BE2C (cell line): ENCODE measurements at places on chromosomes 4 and X.

DNA sequence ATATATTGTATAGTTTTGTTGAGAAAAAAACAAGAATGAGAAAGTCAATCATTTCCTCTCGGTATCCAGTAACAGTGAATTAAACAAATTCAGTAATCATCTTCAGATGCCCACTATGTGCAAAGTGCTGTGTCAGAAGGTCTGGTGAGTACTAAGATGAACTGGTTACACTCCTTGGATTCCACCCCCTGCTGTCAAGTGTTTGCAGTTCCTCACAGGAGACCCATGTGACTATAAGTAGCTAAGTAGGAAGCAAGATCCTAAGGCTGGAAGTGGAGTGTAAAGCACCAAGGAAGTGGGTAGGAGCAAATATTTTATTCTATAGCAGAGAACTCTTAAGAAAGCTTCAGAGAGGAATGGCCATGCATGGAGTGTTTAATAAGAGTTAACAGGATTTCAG is 73.6 kb downstream of the SNX25 start:
- DNase-seq = no peak

- no peak for DNase-seq
These were observed 52.3 kb upstream of the FAM9C start for GRCh38 chrX:13096728-13097127.

GRCh38 chr4:114287079-114287696 is 307.7 kb upstream of the ARSJ start:
- no peak for DNase-seq

DNA sequence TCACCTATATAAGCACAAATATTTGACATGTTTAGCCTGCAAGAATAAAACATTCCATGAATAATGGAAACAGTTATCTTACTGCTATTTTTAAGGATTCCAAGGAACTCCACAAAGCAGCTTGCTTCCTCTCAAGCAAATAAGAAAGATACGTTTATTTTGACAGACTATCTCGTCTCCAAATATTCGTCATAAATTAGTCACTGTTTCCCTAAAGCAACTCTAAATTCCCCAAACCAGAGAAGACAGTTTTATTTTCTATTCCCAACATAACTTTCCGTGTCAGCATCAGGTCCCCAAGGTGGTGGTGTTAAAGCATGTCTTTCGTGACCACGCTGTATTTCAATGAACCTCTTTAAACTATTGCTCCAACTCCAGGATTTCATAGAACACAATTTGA is 24.3 kb upstream of the DKK2 start:
- no peak for DNase-seq

- no peak for DNase-seq
These were observed 37.7 kb upstream of the OCIAD2 start for GRCh38 chr4:48944252-48944651.

GRCh38 chrX:31603411-31604120 is 531.7 kb upstream of the FTHL17 start:
- DNase-seq = no peak

DNA sequence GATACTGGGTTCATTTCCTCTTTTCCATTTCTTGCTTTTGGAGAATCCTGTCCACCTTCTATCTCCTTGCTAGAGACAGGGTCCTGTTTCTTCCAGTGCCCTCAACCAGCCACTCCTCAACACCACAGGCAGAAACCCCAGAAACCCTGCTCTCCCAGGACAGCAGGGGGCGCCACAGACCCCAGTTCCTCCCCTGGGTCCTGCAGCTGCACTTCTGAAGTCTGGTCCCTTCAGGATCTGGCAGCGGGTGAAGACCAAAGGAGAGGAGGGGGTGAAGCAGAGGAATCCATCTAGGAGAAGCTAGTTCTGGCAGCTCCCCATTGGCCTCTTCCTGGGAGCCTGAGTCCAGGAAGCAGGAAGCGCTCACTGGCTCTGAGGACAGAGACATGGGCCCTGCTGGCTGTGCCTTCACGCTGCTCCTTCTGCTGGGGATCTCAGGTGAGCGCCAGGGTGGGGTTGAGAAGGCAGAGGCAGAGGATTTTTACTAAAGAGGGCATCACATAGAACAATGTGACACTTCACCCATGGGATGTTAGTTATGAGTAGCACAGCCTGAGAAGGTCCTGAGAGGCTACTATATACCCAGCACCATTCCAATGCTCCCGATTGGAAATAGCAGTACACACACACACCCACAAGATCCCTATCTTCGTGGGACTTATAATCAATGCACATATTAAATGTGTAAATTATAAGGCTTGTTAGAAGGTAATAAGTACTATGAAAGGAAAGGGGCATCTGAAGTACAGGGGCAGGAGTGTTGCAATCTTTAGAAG is at the start of gene PRSS48:
Gene PRSS48 (plus strand): TSS at position 375 of the 776 bp plus-strand sequence. CDS start 12 bp downstream, at position 387.
- DNase-seq = peak; percentile 78

DNA sequence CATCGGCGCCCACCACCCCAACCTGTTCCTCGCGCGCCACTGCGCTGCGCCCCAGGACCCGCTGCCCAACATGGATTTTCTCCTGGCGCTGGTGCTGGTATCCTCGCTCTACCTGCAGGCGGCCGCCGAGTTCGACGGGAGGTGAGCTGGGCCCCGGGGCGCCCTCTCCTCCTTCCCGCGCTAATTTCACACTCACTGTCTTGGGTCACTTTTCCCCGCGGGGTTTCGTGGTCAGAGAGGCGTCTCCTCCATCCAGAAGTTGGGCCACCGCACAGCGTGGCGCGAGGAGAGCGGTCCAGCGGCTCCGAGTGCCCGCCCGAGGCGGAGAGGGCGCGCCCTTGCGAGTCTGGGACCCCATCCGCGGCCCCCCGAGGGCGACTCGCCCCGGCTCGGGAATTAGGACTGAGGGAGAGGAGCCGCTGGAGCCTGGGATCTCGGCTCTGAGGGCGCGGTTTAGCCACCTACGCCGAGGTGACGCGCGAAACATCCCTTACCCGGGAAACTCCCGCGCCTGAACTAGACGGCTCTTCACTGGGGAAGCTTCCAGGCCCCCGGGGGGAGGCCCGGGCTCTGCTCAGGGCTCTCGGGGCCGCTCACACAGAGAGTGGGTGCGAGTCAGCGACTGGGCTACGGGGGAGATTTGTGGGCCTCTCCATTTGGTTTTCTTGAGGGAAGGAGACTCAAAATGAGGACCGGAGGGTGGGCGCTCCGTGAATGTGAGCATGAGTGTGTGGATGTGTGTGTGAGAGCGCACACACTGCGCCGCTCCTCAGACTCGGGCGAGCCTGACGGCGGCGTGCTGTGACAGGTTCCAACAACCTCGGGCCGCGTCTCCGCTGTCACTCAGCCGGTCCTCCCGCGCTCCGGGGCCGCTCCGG is 551 bp downstream of the NPNT start:
- DNase-seq = peak; percentile 29

DNA sequence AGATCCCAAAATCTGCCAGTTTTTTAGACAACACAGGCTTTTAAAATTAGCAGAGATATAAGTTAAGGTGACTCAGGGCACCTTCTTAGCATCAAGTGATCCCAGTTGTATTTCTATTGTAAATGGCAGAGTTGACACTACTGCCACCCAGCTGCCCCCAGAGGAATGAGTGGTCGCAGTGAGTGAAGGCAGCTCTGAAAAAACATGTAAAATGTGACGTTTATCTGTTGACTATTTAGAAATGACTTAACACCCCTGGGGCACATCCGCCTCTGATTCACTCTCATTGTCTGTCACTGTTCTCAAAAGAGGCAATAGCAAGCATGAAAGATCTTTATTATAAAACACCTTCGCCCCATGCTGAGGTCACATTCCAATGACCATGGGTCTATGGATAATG is 592.4 kb downstream of the ACTRT1 start:
- no peak for DNase-seq

DNA sequence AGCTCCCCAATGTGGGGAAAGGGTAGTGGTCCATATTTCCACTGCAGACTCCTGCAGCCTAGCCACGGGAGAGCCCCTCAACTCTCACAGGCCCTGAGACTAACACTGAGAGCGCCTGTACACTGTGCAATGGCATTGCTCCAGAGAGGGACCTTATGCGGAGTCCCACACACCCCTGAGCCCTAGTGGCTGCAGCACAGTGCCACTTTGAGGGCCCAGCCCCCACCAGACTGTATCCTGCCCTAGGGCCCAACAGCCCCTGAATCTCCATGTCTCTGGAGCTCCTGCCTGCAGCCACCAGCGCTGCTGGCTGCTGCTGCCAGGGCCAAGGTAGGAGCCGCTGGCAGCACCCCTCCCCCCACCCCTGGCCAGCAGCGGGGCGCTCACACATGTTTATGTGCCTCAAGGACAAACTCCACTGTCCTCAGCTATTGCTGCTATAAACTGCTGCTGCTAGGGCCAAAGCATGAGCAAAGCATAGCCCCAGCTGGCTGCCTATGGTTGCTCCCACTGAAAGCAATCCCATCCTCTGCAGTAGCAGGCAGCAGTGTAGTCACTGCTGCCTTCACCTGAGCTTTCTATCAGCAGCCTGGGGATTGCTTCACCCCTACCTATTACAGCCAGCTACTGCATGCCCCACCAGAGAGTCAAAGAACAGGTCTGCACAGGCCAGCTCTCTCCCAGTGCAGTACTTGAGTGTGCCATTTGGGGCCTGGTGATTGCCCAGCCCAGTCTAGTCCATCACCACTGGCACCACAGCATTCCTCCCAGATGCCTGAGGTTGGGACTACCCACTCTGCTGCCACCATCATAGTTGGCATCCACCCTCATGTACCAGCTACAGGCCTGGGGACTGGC is 24.3 kb downstream of the TMEM154 start:
- DNase-seq = no peak

GRCh38 chrX:51922561-51922960 is 29.1 kb downstream of the MAGED1 start:
- no peak for DNase-seq

GRCh38 chr4:174316546-174316945 is 32.8 kb downstream of the CEP44 start:
- DNase-seq = no peak

GRCh38 chrX:276581-277201 is 4.5 kb upstream of the PLCXD1 start:
- DNase-seq = no peak

- no peak for DNase-seq
These were observed 45.5 kb upstream of the HS3ST1 start for GRCh38 chr4:11474146-11474545.

GRCh38 chr4:80231180-80231579 is 33.9 kb downstream of the PRDM8 start:
- no peak for DNase-seq

DNA sequence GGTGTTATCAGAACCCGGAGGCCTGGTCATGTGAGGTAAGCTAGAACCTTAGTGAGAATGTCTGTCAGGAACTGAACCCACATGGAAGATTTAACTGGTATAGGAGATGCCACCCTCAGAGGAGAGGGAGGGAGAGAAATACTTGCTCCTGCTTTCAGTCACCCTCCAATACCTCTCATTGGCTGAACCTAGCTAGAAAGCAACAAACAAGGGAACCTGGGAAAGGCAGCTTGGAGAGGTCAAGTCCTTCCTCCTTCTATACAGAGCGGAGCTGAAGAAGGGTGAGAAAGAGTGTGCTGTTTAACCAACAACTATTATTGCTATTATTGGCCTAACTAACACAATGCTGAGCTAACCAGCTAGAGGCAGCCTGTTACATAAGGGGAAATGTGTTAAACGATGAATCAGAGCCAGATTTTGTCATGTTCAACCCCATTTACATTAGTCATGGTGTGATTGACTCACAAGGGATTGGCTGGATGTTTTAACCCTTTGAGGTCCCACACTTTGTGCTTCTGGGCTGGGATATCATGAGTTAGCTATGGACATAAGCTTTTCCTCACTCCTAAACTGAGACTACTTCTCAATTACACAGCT is 96.5 kb upstream of the ESX1 start:
- no peak for DNase-seq

- DNase-seq = peak; percentile 50
These were observed 177.7 kb upstream of the PPARGC1A start for GRCh38 chr4:24067367-24068193.

DNA sequence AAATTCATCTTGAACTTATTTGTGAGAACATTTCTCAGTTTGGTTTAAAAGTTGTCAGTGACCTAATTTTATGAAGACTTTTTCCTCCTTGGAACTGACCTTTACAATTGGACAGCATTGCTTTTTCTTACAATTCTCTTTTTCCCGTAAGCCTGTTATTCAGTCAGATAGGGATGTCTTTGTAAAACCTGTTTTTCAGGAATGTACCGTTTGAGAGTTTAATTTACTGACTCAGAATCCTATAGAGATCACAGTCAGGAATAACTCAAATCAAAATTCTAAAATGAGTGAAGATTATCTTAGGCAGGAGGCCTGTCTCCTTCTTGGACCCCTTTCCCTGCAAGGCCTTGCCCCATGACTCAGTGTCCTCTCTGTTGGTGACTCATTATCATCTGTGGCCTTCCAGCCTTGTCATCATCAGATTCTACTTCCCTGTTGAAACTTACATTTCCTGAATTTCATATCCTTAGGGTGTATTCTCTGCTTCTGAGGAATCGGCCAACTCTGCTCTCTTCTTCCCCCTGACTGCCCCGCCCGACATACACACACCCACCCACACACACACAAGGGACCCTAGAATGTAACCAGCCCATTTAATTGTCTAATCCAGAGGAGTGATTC is 99.8 kb downstream of the ARHGAP10 start:
- DNase-seq = peak; percentile 14

DNA sequence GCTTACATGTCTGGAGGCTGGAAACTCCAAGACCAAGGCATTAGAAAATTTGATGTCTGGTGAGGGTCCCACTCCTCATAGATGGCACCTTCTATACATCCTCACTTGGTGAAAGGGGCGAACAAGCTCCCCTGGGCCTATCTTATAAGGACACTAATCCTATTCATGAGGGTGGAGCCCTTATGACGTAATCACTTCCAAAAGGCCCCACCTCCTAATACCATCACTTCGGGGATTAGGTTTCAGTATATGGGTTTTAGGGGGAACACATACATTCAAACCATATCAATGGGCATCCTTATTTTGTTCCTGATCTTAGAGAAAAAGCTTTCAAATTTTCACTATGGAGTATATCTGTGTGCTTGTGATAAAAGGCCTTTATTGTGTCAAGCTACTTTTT is 39.0 kb upstream of the ALG13 start:
- no peak for DNase-seq

GRCh38 chr4:115501656-115502055 is 388.2 kb upstream of the NDST4 start:
- no peak for DNase-seq

DNA sequence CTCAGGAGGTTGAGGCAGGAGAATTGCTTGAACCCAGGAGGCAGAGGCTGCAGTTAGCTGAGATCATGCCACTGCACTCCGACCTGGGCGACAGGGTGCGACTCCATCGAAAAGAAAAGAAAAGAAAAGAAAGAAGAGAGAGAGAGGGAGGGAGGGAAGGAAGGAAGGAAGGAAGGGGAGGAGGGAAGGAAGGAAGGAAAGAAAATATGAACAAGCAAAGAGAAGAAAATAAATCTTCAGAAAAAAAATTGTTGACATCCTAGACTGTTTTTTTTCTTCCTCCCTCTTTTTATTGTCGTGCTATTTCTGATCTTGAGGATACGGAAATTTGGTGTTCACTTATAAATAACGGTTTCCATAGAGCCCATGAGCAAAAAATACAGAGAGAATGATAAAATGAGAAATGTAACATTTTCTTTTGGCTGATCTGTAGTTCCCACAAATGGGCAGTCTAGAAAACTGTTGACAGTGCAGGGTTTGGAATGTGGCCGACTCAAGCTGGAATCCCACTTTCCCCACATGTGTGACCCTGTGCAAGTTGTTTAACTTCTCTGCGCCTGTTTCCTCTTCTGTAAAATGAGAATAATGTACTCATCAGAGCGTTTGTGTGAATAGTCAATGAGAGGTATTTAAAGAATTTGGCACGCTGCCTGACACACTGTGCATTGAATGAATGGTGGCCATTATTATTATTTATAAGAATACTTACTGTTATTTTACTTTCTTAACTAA is 19.4 kb downstream of the SORBS2 start:
- DNase-seq = no peak

GRCh38 chr4:137156054-137156453 is 376.2 kb downstream of the PCDH18 start:
- no peak for DNase-seq
